ENCODE measurements at places on chromosomes 1 and 21. TPM values are rescaled to one million over a fixed set of nuclear protein-coding genes. Genes with fewer than 3 reads are reported as not detected.

DNA sequence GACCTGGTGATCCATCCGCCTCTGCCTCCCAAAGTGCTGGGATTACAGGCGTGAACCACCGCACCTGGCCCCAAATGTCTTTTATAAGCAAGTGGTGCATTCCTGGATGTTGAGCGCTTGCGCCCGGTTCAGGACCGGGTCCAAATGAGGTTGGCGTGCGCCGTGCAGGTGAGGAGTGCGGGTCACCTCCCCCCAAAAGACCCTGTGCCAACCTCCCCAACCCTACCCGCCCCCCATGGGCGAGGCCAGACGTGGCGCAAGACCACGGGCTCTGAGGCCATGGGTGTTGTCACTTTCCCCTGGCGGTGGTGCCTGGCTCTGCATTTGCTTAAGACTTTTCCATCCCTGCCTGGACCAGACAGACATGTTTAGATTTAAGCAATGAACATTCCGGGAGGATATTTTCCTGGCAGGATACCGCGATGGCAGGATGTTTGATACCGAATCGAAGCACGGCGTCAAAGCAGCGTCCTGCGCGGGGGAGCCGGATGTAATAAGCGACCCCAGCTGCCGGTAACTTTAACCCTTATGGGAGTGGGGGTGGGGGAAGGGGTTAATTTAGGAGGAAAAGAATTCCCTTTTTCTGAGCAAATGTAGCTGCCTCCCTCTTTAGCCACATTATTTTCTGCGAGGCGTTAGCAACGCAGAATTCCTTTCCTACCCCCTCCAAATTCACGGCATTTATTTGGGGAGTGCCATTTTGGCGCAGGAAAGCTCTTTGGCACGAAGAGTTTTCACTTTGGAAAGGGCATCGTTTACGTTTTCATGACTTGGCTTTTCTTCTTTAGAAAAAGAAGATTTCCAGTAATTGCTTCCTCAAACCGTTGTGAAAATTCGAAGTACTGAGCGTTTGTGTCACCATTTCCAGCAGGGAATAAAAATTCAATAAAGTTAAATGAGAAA is 27.8 kb upstream of the RNF187 start:
- H3K27me3 ChIP-seq: peaks cover 38% of the 10 kb centered on the region
- peak overlapping the region; percentile 89 for H3K27ac ChIP-seq
- peak; percentile 22 for DNase-seq
- peaks cover 37% of the 10 kb centered on the region for H3K4me1 ChIP-seq

DNA sequence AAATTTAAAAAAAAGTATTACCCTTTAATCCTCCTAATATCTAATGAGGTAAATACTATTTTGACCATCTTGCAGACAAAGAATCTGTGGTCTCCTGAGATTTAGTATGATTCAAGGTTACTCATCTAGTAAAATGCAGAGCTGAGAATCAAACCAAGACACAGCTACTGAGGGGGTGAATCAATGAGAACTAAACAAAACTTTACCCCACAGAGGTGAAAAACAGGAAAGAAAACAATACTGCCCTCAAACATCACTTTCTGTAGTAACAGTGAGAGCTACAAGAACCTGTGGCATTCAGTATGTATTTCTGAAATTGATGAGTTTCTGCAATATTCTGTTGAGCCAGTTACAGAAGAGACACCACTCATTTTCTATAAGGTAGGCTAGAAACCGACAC is 85.1 kb downstream of the JAK1 start:
- H3K27ac ChIP-seq: peak overlapping the region; percentile 25
- H3K4me1 ChIP-seq: peaks cover 30% of the 10 kb centered on the region
- DNase-seq: no peak
- H3K4me3 ChIP-seq: no peak overlapping the region
- no peaks in the 10 kb centered on the region for H3K27me3 ChIP-seq
- peaks cover 82% of the 10 kb centered on the region for H3K36me3 ChIP-seq

GRCh38 chr1:36149973-36150295 is 648 bp upstream of the TRAPPC3 start:
- DNase-seq: no peak
- no peaks in the 10 kb centered on the region for H3K27me3 ChIP-seq
- peak overlapping the region; percentile 94 for H3K4me3 ChIP-seq
- H3K4me1 ChIP-seq: peaks cover 59% of the 10 kb centered on the region
- peaks cover 7% of the 10 kb centered on the region for H3K36me3 ChIP-seq

GRCh38 chr1:159054427-159054826 is 22.1 kb downstream of the AIM2 start:
- peaks cover 97% of the 10 kb centered on the region for H3K36me3 ChIP-seq
- no peak for DNase-seq
- no peak overlapping the region for H3K4me3 ChIP-seq
- H3K27ac ChIP-seq: peak overlapping the region; percentile 84

DNA sequence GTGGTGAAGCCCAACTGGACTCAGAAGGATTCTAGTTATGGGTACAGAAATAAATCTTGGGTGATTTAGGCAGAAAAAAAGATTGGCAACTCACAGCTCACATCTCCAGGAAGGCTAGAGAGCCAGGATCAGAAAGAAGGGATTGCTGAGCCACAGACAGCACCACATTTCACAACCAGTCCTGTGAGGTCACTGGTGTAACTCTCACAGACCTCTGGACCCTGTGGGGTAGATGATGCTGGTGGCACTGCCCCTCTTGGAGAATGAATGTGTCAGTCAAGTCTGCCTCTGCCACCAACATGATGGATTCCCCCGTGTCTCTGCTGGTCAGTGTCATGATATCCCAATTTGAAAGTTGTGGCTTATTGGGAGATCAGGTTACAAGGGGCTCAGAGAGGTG is 70.9 kb upstream of the HMCN1 start:
- no peak for DNase-seq
- peaks cover 8% of the 10 kb centered on the region for H3K4me1 ChIP-seq
- no peaks in the 10 kb centered on the region for H3K36me3 ChIP-seq
- H3K27me3 ChIP-seq: no peaks in the 10 kb centered on the region

The AMY2B gene
- 19.7 TPM for total RNA-seq

The SLAMF9 gene
- not detected for total RNA-seq

The KCNA10 gene
- not detected for total RNA-seq

The SH2D2A gene
- 2.3 TPM for total RNA-seq

The SPAG17 gene
- total RNA-seq: not detected

Measured in activated B cell treated with CpG ODN at 0.5 μM for 24 hours (primary cell).